ENCODE measurements at places on chromosomes 5 and 9.

GRCh38 chr5:4700871-4701270 lies 439.3 kb upstream of the ADAMTS16 start:
- no peak for DNase-seq

GRCh38 chr5:61162832-61163567 lies 732 bp upstream of the SMIM15 start:
- no peak for DNase-seq

- no peak for DNase-seq
These were observed 107.3 kb upstream of the IER5L start for GRCh38 chr9:129285382-129285781.

- DNase-seq, result no peak
These were observed 355.5 kb downstream of the TLR4 start for GRCh38 chr9:118059484-118060278.

DNA sequence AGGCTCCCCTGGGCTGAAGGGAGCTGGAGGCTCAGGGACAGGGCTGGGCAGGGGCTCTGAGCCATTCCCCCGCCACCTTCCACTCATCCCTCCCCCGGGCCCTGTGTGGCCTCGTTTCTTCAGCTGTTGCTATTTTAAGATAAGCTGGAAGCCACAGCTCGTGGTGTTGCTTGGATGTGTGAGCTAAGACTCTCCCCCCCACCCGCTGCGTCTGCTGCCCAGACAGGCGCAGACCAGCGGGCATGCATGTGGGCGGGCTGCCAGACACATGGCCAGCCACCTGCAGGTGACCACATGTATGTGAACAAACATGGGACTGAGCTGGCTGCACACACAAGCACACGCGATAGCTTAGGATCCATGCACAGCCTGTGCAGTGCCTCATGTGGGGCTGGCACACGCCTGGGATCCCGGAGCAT lies 8.7 kb downstream of the SNCB start:
- DNase-seq, result no peak

GRCh38 chr5:118905196-118905595 lies 83.2 kb downstream of the DTWD2 start:
- DNase-seq, result no peak

- no peak for DNase-seq
These were observed 3.2 kb downstream of the GALNT10 start for GRCh38 chr5:154193701-154194121.

DNA sequence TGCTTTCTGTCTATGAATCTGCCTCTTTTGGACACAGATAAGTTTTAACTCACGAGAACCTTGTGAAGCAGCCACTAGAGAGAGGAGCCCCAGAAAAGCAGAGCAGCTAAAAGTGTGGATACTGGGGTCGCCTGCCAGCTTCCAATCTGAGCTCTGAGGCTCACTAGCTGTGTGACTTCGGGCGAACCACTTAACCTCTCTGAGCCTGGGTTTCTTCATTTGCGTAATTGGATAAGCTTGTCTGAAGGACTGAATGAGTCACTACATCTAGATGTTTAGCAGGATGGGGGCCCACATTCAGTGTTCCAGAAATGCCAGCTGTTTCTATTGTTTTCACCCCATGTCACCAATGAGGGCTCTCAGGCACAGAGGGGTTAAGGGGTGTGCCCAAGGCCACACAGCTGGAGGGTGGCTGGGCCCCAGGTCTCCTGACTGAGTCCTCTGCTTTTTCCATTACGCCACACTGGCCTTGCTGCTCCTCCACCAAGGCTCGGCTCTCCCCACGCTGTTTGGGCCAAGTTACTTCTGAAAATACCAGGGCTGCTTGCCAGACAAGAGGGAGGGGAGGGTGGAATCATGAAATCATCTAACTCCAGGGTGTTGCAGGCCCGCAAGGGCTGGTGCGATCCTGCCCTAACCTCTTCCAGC lies 36.2 kb downstream of the SH3PXD2B start:
- DNase-seq, result no peak

GRCh38 chr9:80763536-80763935 lies 925.8 kb downstream of the TLE1 start:
- DNase-seq, result no peak

DNA sequence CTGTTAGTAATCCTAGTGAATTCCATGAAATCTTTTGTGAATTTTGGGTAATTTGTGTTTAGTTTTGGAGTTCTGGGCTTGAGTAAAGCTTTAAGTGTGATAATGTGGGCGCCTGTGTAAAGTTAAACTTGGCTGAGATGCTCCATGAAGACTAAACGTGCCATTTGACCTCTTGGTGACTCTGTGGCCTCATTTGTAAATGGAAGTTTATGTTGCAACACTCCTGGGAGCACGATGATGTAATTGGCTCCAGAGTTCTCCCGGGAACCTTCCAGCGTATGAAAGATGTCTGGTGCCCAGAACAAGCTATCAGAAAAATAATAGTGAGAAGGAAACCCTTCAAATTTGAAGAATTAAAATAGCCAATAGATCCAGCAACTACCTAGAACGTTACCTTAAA lies 981.2 kb downstream of the TLE4 start:
- DNase-seq, result no peak

DNA sequence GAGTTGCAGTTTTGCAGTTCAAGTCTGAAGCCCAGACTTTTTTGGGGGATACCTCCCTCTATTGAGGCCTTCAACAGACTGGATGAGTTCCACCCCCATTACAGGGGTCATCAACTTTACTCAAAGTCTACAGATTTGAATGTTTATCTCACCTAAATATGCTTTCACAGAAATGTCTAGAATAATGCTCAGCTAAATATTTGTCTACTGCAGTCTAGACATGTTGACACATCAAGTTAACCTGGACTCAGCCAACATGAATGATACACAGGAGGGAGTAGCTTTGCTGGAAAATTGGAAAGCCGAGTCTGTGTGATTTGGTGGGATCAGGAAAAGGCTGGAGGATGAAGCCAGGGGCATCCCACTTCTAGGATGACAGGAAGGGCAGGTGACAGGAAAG lies 128.0 kb upstream of the ICE1 start:
- DNase-seq, result no peak

GRCh38 chr9:14391620-14392019 lies 77.7 kb upstream of the NFIB start:
- no peak for DNase-seq

- DNase-seq, result no peak
These were observed 1348.3 kb upstream of the CDH6 start for GRCh38 chr5:29845206-29845605.

GRCh38 chr5:26761446-26761845 lies 276.9 kb downstream of the CDH9 start:
- no peak for DNase-seq

GRCh38 chr5:111675201-111675934 lies 81.6 kb downstream of the NREP start:
- DNase-seq, result no peak

DNA sequence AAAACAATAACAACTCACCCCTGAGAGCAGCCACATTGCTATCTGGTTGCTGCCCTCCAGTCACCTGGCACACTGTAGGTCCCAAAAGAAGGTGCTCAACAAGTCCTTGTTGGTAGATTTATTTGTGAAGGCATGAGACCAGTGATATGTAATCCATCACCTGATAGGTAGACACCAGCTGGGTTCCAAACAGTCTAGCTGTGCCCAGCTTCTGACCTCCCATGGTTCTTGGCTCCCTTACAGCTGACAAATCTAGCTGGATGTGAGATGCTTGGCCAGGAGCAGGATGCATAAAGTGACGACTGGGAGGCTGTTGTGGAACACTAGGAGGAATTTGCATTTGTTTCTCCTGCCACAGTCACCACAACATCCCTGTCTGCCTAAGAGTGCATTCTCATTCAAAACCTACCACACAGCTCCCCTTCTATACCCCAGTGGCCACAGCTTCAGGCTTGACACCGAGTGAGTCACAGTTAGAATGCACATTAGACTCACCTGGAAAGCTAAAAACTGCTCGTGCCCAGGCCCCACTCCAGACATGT lies 7.8 kb upstream of the VLDLR start:
- DNase-seq, result no peak

DNA sequence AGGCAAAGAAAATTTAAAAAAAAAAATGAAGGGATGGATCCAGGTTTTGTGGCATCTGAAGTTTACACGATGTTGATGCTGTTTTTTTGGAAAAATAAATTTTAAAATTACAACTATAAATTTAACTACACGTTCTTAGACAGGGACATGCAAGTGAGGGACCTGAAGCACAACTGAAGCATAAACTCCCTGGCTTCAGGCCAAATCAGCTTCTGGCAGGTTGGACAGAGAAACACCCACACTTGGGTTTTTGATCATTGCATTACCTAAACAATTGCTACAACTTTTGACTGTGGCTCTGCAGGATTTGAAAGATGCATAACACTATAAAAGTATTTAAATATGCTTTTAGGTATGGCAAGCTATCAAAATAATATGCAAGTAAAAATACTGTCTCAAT lies 1318.3 kb upstream of the DMAC1 start:
- no peak for DNase-seq

GRCh38 chr9:63859475-63860215 lies 1425.4 kb downstream of the FOXD4L5 start:
- DNase-seq, result no peak

DNA sequence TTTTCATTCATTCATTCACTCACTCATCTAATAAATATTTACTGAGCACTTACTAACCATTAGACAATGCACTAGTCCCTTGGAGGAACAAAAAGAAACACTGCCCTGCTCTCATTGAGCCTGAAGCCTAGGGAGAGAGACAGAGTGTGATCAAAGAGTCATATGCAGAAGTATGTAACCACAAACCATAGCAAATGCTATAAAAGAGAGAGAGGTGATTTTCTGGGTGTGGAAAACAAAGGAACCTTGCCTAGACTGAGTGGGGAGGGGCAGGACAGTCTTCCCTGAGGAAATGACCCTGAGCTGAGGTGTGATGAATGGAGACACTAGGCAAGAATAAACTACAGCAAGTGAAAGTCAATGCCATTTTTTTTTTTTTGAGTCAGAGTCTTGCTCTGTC lies 10.8 kb upstream of the ADRA1B start:
- no peak for DNase-seq

- DNase-seq, result no peak
These were observed 29.1 kb upstream of the PLCXD3 start for GRCh38 chr5:41539454-41539853.

DNA sequence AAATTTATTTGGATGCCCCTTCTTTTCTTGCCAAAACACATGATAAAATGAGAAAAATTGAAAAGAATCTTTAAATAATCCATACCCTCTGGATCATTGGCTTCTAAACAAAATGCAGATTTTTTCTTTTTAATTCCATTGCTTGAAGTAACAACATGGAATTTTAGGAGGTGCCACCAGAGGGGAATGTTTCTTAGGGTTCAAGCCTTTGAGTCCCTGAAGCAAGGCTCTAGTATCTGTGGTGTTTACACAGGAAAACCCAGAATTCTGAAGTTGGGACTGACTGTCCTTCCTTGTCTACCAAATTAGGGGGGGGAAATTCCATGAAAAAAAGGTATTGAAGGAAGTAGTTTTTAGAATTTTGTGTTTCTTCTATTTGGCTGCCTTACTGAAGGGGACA lies 69.4 kb downstream of the LMNB1 start:
- DNase-seq, result no peak

GRCh38 chr5:56183506-56183905 lies 49.6 kb downstream of the ANKRD55 start:
- DNase-seq, result no peak

GRCh38 chr9:3880851-3881250 lies 355.1 kb upstream of the RFX3 start:
- DNase-seq, result no peak

DNA sequence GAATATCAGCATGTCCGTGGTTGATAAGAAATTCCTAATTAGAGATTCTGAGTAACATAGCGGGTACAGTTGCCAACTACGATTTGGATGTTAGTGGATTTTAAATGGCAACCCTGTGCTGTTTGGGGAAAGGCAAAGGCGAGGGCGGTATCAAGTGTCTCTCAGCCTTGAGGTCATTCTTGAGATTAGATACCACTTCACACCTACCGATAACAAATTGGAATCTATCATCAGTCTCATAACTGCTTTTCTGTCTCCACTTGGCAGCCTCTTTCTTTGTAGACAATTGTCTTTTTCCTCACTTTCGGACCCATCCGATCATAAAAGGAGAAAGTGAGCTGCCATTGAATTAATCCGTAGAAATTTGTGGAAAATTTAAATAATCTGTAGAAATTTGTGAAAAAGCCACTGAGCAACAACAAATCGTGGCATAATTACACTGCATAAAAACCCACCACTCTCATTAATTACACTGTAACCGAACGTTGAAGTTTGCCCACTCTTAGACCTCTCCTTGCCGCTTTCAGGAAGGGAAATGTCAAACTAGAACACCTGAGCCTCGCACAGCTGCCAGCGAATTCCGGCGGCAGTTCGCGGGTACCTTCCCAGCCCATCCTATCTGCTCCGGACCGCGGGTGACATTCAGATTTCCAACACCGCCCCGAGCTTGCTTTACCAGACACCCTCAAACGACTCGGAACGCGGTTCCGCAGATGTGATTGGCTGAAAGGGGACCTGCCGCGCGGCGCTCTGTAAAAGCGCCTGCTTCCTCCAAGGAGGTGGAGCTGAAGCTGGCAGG lies 849 bp upstream of the RGMB start:
- DNase-seq, result peak; percentile 90

GRCh38 chr5:167750586-167750985 lies 540.9 kb upstream of the WWC1 start:
- DNase-seq, result no peak

DNA sequence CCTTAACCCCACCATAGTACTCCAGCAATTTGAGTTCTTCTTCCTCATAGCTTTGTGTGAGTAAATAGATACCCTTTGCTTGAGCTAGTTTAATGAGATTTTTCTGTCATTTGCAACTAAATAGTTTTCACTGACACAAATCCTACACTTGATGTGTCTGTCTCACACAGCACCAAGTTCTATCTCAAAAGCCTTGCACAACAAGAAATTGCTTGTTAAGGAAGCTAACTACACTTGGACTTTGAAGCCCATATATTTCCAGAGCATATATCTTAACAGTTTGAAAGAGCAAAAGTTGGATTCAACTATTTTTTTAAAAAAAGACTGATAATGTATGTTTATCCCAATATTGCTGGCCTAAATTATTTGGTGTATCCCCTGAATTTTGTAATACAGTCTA lies 459.2 kb downstream of the ACTL7B start:
- DNase-seq, result no peak

DNA sequence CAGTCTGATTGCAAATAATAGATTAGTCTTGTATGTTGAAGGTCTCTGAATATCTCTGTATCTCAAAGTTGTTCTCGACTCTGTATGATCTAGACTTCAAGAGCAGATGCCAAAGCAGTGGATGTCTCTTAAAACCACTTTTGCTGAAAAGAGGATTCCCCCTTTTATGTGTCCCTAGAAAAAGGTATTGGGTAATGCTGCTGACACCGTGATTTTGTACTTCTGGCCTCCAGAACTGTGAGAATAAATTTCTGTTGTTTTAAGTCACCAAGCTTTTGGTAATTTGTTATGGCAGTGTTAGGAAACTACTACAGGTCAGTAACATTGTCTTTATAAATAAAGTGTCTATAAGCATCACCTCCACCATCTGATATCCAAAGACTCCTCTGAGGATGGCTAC lies 85.3 kb upstream of the PIK3R1 start:
- DNase-seq, result no peak

All from NCI-H187 (cell line).